Activated CD8-positive, alpha-beta memory T cell treated with anti-CD3 and anti-CD28 coated beads for 4 hours (primary cell): ENCODE measurements at places on chromosomes 11 and 22.

DNA sequence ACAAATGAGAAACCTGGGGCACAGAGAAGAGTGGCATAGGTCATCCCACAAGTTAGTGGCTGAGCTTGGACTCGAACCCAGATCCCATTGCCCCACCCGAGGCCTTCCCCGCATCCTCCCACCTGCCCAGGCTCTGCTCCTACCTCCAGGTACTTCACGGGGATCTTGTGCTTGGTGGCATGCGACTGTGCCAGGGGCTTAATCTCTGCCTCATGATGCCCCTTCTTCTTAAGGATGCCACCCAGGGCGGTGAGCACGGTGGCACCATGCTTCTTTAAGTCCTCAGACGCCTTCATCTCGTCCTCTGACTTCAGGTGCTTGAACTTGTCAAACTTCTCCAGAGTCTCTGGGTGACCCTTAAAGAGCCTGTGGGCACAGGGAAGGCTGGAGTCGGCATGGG, 6.4 kb downstream of the MB start:
- no peak for DNase-seq

- no peak for DNase-seq
Observed at GRCh38 chr11:44014968-44015623, 32.7 kb upstream of the ACCSL start.

- no peak for DNase-seq
Observed at GRCh38 chr11:108813086-108813485, 148.2 kb downstream of the DDX10 start.

DNA sequence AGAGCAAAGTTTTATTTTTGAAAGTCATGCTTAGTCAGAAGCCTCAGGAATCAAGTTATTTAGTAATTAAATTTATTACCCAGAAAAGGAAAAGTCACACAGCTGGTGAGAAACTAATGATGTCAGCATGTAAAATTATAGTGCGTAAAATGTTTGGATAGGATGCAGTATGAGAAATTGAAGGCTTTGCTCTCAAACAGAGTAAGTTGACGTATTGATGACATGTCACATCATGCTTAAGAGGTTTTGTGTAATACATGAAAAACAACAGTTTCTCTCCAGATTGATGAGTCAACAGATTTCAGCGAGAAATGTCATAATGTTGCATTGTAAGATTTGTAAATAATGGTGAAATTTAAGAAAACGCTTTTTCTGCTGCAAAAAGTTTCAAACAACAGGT, 769.8 kb downstream of the METTL15 start:
- DNase-seq, result no peak

DNA sequence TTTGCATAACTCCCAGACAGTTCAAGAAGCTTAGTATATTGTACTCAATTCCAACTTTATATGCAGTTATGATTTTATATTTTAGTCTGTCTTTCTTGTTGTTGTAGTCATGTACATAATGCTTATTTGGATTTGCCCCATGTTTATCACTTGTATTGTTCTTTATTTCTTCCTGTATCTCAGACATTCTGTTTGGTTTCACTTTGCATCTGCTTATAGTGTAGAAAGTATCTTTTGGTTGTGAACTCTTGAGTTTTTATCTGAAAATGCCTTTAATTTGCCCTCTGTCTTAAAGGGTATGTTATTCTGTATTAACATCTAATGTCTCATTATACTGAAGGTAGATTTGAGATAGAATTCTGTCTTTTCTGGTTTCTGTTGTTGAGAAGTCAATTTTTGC, 275.4 kb downstream of the DYNC2H1 start:
- no peak for DNase-seq

GRCh38 chr11:4713241-4713640, 8.7 kb downstream of the MMP26 start:
- DNase-seq, result no peak

DNA sequence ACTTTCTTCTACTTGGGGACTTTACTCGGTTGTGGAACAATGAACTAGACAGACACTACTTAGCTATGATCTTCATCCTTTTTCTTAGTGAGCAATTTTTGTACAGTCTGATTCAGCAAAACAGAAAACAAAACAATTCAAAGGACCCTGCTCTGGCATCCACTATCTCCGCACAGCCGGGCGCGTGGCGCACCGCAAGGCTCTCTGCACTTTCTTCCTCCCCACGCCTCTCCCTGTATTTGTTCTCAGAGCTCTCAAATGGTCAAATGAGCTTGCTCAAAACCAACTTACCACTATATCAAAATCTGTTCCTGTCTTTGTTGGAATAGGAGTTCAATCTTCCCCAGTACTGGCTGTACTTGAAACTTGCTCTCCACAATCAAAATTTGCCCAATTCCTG, 7.4 kb downstream of the EEF1G start:
- DNase-seq, result no peak

DNA sequence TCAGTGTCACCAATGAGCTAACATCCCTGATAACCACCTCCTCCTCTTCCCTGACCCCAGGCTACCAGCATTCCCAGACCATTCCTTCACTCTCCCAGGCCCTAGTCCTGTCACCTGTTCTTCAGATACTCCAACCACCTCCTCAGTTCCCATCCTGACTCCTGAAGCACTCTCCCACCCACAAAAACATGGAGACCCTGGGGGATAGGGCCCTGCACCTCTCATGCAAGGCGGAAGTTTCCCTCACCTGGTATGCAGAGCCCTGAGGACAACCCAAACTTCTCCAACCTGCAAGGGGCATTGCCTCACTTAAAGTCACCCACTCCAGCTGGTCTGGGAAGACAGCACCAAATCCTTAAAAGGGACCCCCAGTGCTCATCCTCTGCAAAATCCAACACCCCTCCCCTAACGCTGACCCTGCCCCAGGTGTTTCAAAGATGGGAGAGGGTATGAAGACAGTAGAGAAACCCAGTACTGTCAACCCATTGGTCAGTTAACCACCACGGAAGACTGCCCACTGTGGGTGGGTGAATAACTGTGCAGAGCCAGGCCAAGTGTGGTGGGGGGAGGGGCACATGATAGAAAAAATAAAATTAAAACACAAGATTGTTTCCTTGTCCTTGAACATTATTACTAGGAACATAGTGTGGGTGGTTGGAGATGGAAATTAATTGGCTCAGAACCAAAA, 1.4 kb downstream of the TNKS1BP1 start:
- DNase-seq, result no peak

- no peak for DNase-seq
Observed at GRCh38 chr11:134500621-134501020, 88.6 kb upstream of the B3GAT1 start.

DNA sequence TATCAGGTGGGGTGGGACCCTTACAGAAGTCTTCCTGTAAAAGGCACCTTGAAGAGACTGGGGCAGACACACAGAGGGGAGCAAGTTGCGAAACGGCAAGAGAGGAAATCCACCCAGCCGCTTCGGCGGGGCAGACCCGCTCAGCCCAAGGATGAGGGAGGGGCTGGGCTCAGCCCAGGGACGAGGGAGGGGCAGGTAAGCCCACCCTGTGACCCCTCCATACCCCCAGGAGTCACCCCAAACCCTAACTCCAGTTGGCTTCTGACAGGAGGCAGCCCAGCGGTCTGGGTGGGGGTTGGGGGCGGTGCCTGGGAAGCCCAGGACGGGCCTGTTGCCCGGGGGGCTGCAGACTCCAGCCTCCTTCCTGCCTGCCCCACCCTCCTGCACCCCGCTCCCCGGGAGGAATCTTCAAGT, 965 bp downstream of the OSBPL5 start:
- no peak for DNase-seq

- DNase-seq, result no peak
Observed at GRCh38 chr11:123526027-123526805, 96.1 kb downstream of the GRAMD1B start.

- no peak for DNase-seq
Observed at GRCh38 chr22:32713737-32714457, 87.6 kb upstream of the TIMP3 start.

- DNase-seq, result no peak
Observed at GRCh38 chr11:14971865-14972580, at the start of gene CALCA. TSS of gene CALCA (minus strand) at chr11:14972351. CDS start at chr11:14971192, 1,159 bp downstream.
